Cortex of kidney (tissue), 1 donor: ENCODE measurements at places on chromosomes 1 and 21.

GRCh38 chr1:193062698-193063463 is 3.5 kb downstream of the RO60 start:
- no peak for DNase-seq

DNA sequence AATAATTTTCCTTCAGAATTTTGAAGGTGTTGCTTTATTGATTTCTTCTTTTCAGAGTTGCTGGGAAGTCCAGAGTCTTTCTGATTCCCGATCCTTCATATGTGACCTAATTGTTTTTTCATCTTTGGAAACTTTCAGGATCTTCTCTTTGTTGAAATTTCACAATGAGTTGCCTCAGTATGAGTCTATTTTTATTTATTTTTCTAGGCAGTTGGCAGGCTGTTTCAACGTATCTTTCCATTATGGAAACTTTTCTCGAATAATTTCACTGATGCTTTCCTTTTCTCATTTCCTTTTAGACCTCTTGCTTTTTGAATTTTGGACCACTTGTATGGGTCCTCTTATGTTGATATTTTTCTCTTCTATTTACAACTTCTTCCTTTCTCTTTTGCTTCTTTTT is 354.3 kb downstream of the TGFB2 start:
- no peak for DNase-seq

GRCh38 chr1:225441314-225442122 is 13.7 kb upstream of the LBR start:
- DNase-seq = no peak

DNA sequence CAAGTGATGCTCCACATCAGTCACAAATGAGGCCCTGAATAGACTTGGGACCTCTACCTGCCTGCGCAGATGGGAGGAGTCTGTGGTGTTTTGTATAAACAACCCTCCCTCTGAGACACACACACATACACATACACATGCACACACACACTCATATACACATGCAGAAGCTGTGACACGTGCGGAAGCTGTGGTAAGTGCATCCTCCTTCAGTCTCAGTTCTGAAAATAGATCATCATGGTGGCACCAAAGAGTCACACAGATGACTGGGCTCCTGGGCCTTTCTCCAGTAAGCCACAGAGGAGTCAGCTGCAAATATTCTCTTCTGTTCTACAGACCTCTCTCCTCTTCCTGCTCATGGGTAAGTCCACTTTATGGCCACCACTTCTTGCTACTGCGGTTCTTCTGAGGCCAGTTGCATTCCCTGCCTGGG is at the start of gene LY9:
Gene LY9 (plus strand): TSS at position 224 of the 433 bp plus-strand sequence. CDS start 14 bp downstream, at position 238.
- DNase-seq = no peak

- no peak for DNase-seq
These were observed 33.6 kb upstream of the RAVER2 start for GRCh38 chr1:64711266-64711665.

- DNase-seq = no peak
These were observed 36.8 kb downstream of the CASZ1 start for GRCh38 chr1:10759413-10760200.

- DNase-seq = no peak
These were observed 4.9 kb downstream of the RGS1 start for GRCh38 chr1:192580351-192580962.

GRCh38 chr1:201539561-201540431 is 869 bp downstream of the NAV1 start:
- no peak for DNase-seq

DNA sequence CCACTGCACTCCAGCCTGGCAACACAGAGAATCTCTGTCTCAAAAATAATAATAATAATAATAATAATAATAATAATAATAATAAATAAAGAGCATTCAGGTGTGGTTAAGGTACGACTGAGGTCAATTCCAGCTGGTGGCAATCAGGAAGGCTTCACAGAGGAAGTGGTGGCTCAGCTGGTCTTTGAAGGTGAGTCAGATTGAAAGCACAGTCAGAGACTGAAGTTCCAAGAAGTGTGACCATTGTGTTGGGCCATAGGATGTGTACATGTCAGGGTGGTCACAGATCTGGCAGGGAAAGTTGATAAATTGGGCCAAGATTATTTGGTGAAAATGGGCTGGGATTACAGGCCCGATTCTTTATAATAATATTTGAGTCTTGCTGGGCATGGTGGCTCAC is 31.0 kb upstream of the MED18 start:
- no peak for DNase-seq

- DNase-seq = no peak
These were observed 6.6 kb downstream of the KLHDC8A start for GRCh38 chr1:205350124-205350523.

DNA sequence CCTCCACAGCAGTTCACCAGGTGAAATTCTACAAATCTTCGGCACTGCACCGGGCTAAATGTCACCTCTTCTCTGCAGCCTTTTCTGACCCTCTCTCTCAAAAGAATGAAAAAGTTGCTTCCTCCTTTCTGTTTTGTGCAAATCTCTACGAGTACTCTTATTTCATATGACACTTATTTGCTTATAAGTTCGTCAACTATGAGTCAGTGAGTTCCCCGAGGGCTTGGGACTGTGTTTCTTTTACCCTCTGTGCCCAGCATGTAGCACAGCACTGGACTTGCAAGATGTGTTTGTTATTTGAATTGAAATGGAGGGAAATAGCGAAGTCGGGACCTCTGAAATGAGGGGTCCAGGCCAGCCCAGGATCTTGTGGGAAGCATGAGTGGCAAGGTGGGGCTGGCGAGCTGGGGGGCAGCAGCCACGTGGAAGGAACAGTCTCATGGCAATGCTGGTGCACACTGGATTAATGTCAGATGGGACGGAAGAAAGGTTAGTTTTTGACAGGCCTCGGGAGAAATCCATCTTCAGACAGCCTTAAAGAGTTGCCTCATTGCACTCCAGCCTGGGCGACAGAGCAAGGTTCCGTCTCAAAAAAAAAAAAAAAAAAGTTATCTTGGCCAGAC is 6.2 kb downstream of the SLC6A9 start:
- no peak for DNase-seq

GRCh38 chr1:244863491-244864252 is 671 bp downstream of the HNRNPU start:
- DNase-seq = no peak

- no peak for DNase-seq
These were observed 24.8 kb downstream of the TM2D1 start for GRCh38 chr1:61699911-61700851.

DNA sequence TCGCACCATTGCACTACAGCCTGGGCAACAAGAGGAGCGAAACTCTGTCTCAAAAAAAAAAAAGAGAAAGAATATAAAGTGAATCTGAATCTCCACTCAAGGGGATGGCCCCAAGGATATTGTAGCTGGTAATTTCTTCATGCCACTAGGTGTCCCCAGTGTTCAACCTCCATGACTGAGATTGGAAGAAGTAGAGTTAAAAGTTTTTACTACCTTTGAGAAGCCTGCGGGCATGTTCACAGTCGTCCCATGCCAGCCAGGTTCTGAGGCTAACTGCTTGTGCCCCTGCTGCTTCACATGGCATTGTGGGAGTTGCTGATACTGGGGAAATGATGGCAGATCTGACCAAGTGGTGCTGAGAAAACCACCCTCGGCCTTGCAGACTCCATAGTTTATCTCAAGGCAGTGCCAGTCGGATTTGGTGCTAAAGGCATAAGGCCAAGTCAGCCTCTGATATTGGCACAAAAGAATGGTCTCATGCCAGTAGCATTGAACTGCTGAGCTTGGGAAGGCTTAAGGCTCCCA is 10.8 kb upstream of the SHISA4 start:
- no peak for DNase-seq

GRCh38 chr1:246492611-246493245 is 14.4 kb downstream of the SMYD3 start:
- DNase-seq = no peak

GRCh38 chr1:228345201-228345930 is 61.3 kb downstream of the TRIM11 start:
- no peak for DNase-seq

- DNase-seq = no peak
These were observed 5.6 kb downstream of the OSBPL9 start for GRCh38 chr1:51622455-51622913.

GRCh38 chr1:207417076-207417475 is 37.1 kb upstream of the CR2 start:
- no peak for DNase-seq

DNA sequence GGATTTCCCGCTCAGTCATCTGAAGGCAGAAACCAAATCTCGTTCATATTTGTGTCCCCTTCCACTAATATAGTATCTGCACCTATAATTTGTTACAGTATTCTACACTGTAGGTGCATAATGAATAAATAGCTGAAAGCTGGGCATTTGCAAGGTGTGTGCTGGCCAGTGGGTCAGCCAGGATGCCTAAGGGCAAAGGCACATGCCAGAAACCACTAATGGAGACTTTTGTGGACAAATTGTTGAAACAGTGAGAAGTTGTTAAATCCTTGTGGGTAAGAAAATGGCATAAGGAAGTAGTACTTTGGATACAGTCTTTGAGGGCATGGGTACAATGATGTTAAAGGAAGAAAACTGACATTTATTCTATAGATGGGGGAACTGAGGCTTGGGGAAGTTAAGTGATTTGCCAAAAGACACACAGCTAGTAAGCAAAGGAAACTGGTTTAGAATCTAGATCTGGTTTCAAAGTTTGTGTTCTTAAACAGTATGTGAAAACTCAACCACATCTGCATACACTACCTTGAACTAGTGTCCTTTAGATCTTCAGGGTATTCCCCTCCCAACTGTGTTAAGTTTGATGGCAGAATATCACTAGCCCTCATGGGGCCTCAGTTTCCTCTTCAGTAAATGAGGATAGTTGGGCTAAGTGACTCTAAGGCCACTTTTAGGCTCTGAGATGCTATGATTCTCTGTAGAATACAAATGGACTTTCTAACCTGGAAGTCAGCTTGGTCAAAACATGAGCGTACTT is 26.5 kb upstream of the LRRC8C start:
- DNase-seq = no peak

DNA sequence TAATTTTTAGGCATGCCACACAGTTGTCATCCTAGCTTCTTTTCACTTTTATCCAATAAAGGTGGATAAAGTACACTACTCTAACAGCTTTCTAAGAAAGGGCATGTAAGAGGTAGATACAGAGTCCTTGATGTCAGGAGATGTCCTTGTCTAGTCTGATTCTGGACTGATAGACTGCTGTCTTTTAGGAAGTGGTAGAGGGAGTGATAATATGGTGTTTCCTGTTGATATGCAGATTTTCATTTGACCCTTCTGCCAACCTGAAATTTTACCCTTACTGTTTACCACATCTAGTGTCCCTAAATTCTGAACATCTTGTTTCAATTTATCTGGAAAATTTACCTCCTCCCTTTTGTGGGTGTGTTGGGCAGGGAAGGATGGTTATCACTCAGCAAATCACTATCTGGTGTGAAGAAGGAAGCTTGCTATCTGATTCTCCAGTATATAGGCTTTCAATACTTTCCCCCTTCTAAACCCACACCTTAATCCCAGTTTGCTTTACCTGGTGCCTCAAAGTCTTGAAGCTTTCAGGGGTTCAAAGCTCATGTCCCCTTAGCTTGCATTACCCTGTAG is 354.9 kb upstream of the SNX7 start:
- no peak for DNase-seq
